ENCODE measurements at places on chromosomes 4 and X.

DNA sequence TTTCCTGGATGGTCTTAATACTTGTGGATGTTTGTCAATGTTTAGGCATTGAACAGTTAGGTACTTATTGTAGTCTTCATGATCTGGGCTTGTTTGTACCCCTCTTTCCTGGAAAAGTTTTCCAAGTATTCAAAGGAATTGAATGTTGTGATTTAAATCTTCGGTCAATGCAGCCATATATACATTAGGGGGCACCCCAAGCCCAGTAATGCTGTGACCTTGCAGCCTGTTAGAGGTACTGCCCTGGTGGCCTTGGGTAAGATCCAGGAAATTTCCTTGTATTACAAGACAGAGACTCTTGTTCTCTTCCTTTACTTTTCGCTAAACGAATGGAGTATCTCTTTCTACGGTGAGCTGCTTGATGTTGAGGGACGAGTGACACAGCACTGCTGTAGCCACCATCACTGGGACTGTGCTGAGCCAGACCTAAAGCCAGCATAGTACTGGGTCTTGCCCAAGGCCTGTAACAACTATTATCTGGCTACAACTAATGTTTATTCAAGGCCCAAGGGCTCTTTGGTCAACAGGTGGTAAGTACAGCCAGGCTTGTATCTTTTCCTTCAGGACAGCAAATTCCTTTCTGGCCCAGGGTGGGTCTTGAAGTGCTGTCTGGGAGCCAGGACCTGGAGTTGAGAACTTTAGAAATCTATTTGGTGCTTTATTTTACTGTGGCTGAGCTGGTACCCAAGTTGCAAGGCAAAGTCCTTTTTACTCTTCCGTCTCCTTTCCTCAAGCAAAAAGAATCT, 118.3 kb upstream of the ATOH1 start:
- no peak for DNase-seq

- DNase-seq = no peak
Observed at GRCh38 chr4:95732061-95732460, 107.8 kb upstream of the PDHA2 start.

DNA sequence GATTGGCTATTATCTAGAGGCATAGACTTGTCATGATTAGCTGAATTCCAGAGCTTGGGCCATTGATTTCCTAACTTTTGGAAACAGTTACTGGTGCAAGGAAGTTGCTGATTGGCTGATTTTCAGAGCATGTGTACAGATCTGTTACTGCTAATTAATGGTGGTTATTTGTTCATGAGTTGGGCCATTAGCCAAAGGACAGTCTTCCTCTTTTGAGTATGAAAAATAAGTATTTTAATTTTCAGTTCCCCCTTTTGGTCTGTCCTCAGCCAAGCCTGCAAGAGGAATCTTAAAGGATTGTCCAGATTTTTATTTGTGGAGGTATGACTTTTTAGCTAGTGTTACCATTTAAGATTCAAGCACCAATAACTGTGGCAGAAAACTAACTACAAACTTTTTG, 7.0 kb upstream of the DSPP start:
- no peak for DNase-seq

DNA sequence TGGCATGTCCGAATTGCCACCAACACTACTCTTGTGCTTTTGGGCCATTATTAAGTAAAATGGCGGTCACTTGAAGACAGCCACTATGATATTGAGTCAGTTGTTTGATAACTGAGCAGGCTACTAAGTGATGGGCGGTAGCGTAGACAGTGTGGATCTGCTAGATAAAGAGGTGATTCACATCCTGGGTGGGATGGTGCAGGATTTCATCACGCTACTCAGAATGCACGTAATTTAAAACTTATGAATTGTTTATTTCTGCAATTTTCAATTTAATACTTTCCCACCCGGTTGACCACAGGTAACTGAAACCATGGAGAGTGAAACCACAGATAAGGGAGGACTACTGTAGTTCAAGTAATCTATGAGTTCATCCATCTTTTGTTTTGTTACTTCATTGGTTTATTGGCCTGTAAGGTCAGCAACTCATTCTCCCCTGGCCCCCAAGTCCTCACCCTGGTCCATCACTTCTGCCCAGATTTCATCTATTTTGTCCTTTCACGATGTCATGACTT, 2.9 kb downstream of the ARAF start:
- DNase-seq = no peak

- no peak for DNase-seq
Observed at GRCh38 chr4:186534056-186534455, 21.3 kb downstream of the MTNR1A start.

DNA sequence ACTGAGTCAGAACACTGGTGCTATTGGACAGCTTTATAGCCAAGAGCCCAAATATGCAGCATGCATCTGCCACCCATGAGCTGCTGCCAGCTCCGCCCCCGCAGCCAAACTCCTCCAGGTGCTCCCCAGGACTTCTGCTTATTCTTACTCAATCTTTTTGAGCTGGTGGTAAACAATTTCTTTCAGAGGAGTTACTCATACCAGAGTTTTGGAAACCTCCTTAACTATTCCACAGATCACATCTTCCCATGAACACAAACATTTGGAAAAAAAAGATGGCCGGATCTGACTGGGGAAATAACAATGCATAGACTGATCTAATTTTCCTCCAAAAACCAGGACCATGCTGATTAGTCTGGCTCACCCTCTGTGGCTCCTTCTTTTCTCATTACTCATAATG, 399.9 kb downstream of the GPM6A start:
- peak; percentile 57 for DNase-seq

DNA sequence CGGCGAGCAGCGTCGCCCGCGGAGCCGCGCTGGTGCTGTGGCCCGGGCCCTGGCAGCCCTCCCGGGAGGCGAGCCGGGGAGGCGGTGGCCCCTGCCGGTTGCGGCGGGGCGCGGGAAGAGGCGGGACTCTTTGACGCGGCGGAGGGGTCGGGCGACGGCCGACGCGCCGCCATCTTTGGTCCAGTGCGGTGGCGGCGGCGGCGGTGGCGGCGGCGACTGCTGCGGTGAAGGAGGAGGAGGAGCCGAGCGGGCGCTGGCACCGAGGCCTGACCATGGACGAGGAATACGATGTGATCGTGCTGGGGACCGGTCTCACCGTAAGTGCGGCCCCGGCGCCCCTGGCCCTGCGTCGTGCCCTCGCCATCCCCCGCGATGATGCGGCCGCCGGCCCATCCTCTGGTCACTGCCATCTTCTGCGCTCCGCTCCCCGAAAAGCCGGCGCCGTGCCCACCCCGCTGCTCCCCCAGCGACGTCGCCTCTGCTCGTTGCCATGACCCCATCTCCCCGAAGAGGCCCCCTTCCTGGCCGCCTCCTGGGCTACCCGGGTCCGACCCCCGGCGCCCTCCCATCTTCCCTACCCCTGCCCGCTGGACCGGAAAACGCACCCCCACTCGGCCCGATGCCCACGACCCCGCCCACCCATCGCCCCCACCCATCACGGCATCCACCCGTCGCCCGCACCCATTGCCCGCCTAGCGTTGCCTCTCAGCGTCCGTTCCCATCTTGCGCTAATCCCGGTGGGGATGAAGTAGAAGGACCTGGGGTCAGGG, at the start of gene GDI1:
Gene GDI1 (plus strand): TSS at position 172 of the 770 bp plus-strand sequence. CDS start 101 bp downstream, at position 273.
- no peak for DNase-seq

DNA sequence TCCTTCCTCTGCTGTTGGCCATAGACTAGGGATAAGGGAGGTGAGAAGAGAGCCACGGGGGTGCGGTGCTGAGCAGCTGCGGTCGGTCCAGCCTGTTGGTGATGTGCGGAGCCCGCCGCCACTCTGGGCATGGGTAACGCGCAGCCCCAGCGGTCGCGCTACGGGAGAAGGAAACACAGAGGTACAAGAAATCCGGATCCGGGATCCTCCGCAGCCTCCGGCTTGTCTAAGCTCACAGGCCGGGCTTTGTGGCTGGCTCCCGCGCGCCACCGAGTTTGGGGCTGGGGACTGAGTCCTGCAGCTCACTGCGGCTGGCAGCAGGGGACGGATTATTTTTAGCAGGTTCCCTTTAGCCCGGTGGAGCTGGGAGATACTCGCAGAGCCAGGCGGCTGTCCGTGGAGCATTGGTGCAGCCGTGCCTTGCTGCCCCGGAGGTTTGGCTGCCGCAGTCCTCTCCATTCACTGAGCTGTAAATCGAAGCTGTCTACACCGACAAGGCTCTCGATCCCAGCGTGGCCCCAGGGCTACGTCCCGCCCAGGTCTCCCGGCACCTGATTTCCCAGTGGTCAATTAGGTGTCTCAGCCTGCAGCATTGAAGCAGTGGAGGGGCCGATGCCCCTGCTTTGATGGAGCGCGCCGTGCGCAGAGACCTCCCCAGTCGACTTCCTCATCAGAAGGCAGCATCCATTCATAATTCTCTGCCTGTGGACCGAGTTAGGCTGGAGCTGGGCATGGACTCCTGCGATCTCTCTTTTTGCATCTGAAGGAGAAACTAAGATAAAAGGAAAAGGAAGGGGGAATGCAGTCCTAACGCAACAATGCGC, 81.9 kb upstream of the SCML1 start:
- no peak for DNase-seq

DNA sequence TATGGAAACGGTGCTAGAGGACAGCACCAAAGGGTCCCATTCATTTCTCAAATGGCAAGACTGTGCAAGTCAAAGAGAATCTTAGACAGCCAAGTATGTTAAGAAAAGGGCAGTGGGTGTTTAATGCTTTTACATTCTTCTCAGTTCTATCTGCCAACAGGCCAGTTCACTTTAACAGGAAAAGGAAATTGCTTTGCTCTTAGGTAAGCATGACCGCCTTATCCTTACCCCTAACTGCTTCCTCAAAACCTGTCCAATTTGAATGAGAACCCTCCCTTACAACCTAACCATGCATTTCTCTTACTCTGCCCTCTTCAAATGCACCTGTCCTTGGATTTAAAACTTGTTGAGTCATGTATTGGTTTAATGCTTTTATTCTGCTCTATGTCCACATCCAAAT, 44.5 kb upstream of the BLTP1 start:
- DNase-seq = no peak

GRCh38 chr4:14620567-14621141, 381.6 kb upstream of the CPEB2 start:
- no peak for DNase-seq

- no peak for DNase-seq
Observed at GRCh38 chr4:3781193-3781886, 15.2 kb downstream of the ADRA2C start.

DNA sequence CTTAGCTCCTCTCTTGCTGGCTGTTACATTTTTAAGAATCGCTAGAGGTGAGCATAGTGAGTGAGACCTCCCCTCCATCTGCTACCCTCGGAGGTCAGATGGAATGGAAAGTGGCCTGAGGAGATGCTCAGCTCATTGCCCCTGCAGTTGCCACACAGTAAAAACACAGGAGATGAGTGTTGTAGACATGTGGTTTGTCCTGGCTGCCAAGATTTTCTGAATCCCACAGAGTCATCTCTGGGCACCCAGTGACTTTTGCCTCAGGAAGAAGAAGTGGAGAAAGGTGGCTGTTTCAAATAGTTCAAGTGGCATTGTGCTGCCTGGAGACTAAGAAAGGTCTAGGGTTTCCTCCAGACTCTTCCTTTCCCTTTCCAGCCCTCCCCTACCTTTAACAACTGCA, 271.0 kb downstream of the STK32B start:
- no peak for DNase-seq

GRCh38 chrX:42127563-42127962, 204.2 kb upstream of the CASK start:
- no peak for DNase-seq

DNA sequence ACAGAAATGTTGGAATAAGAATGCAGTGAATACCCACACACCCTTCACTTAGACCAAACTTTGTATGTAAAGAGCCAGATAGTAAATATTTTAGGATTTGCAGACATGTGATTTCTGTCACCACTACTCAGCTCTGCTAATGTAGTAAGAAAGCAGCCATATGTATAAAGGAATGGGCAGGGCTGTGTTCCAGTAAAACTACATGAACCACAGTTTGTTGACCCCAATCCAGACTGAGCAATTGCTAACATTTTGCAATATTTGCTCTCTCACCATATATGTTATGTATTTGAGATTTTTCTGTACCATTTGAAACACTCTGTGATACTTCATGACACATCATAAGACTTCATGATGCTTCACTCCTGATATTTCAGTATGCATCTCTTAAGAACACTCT, 32.0 kb upstream of the TBC1D1 start:
- DNase-seq = no peak

DNA sequence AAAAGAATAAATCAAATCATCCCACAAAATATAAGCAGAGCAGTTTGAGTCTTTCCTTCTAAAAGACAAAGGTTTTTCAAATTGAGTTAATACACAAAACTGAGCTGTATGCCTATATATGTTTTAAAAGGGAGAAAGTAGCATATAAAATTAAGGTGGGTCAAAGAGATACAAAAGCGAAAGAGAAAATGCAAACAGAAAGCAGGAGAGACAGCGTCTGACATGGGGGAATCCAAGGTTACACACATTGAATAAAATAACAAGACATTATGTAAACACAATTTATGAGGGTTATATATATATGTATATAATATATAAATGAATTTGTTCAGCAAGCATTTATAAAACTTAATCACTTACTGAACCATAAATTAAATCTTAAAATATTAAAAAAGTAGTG, 276.1 kb upstream of the LCORL start:
- DNase-seq = no peak

- DNase-seq = no peak
Observed at GRCh38 chr4:102420563-102421398, 75.5 kb upstream of the SLC39A8 start.

DNA sequence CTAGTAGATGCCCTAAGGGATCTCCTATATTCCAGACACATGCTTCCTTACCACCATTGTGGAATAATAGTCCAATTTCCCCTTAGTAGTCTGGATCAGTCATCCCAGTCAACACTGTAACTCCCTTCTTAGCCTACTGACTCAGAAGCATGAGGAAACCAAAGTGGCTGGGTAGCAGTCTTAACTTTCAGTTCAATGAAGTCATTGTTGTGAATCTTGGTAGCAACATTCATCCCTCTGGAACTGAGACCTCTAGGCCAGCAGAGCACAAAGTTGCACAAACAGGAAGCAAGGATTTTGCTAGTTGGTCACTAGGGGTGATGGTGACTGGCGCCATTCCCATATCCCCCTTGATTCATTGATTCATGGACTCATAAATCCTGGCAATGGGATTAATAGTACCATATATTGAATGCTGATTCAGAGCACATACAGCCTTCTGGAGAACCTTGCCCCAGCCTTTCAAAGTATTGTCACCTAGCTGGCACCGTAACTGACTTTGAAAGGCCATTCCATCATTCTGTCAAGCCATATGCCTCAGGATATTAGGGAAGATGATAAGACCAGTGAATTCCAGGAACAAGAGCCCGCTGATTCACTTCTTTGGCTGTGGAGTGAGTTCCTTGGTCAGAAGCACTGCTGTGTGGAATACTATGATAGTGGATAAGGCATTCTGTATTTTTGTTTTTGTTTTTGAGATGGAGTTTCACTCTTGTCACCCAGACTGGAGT, 19.7 kb upstream of the GPAT3 start:
- DNase-seq = peak; percentile 42

GRCh38 chrX:30039768-30040167, 175.6 kb upstream of the MAGEB2 start:
- DNase-seq = no peak

GRCh38 chr4:85151786-85152185, 185.3 kb upstream of the WDFY3 start:
- no peak for DNase-seq

GRCh38 chr4:107709916-107710315, 10.1 kb downstream of the PAPSS1 start:
- DNase-seq = no peak
